ENCODE measurements at places on chromosomes 7 and 10.

- no peak for DNase-seq
These were observed 18.0 kb downstream of the PURB start for GRCh38 chr7:44867073-44867995.

- DNase-seq = no peak
These were observed 83.9 kb upstream of the FGFR2 start for GRCh38 chr10:121681997-121682687.

DNA sequence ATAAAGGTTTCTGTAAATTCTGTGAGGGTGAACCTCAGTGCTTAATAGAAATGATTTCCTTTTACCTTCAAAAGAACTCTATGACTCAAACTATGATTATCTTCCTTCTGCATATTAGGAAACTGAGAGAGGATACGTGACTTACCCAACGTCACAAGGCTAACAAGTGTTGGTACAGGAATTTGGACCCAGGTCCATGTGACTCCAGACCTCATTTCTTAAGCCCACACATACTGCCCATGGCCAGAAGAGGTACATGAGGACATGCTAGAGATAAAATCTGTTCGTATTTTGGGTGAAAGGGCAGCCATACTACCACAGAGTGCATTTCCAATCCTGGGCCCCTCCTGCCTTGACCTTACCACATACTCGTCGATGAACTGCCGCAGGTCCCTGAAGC lies 61.5 kb upstream of the TM9SF3 start:
- no peak for DNase-seq

- no peak for DNase-seq
These were observed 117.6 kb downstream of the NRP1 start for GRCh38 chr10:33216661-33217427.

GRCh38 chr10:9010093-9010492 lies 955.6 kb downstream of the GATA3 start:
- DNase-seq = peak; percentile 99

GRCh38 chr7:99379043-99379577 lies 4.6 kb downstream of the ARPC1B start:
- peak; percentile 24 for DNase-seq

DNA sequence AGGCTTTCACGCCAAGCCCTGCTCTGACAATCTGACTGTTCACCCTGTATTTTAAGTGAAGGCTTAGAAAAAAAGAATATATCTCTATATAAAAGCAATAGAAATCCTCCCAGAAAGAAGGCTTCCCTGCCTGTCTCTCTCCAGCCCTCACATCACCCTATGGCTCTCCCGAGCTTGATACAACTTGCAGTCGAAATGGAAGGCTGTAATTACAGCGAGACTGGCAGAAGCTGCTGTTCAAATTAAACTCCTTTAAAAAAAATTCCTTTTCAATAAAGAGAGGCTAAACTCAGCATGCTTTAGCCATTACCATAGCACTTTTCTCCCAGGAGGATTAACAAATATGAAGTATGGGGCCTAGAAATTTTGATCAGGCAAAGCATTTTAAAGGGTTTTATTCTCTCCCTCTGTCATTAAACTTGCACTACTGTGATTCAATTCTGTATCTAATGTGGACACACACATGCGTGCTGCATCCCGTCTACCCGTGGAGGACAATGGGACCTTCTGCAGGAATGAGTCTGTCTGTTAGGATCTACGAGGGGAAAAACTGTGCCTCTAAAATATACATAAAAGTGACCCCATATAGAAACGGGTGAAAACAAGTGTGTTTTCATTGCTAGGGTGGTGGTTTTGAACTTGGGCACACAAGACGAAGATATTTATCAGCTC lies 223.8 kb downstream of the USP6NL start:
- DNase-seq = no peak

All from T-helper 2 cell (primary cell).